Calu3 (cell line): ENCODE measurements at places on chromosomes 11 and 22. TPM values are rescaled to one million over a fixed set of nuclear protein-coding genes. Genes with fewer than 3 reads are reported as not detected.

GRCh38 chr22:50676661-50677492 lies 4.3 kb downstream of the SHANK3 start:
- no peak for DNase-seq

- DNase-seq, result no peak
Measured at GRCh38 chr22:46508491-46508999, 28.9 kb downstream of the CELSR1 start.

GRCh38 chr11:37449146-37449545 lies 851.1 kb upstream of the RAG2 start:
- peak; percentile 26 for DNase-seq

Gene SSTR3
- total RNA-seq, result not detected in 2 replicates

Gene NNMT
- total RNA-seq, result 52.7 and 116 TPM in 2 replicates
